ENCODE measurements at places on chromosomes 4 and X.

GRCh38 chr4:189121336-189121735 lies 819.3 kb upstream of the FRG1 start:
- DNase-seq, result no peak

GRCh38 chr4:4672402-4672801 lies 130.6 kb upstream of the STX18 start:
- DNase-seq, result no peak

GRCh38 chrX:15786915-15787314 lies 3.4 kb upstream of the ZRSR2 start:
- DNase-seq, result no peak

GRCh38 chrX:97389761-97390192 lies 506.1 kb downstream of the RPA4 start:
- no peak for DNase-seq

DNA sequence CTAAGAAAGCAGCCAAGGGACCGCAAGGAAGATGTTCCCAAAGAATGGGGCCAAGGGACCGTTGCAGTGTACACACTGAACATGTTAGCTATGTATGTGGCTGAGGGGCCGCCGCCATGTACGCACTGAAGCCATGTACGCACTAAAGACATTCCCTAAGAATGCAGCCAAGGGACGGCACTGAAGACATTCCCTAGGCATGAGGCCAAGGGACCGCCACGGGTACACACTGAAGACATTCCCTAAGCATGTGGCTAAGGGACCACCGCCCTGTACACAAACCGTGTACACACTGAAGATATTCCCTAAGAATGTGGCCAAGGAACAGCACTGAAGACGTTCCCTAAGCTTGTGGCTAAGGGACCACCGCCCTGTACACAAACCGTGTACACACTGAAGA lies 54.0 kb downstream of the DHRSX start:
- DNase-seq, result no peak

DNA sequence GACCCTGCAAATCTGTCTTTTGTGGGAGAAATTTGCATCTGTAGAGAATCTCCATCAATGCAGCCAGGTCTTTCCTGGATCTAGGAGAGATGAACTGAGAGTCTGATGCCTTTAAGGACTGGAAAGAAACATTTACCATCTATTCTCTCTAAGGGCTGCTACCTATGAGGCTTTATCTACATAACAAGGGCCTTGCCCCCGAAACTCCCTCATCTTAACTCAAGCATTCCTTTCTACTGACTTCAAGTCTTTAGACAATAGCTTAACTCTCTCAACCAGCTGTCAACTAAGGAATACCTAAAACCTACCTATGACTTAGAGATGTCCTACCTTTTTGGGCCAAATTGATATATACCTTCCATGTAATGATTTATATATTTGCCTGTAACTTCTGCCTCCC lies 32.1 kb downstream of the MAGEB17 start:
- no peak for DNase-seq

- no peak for DNase-seq
These were observed 30.8 kb upstream of the LRBA start for GRCh38 chr4:151045907-151046306.

- DNase-seq, result no peak
These were observed 17.5 kb downstream of the FHIP1A start for GRCh38 chr4:151426513-151426912.

DNA sequence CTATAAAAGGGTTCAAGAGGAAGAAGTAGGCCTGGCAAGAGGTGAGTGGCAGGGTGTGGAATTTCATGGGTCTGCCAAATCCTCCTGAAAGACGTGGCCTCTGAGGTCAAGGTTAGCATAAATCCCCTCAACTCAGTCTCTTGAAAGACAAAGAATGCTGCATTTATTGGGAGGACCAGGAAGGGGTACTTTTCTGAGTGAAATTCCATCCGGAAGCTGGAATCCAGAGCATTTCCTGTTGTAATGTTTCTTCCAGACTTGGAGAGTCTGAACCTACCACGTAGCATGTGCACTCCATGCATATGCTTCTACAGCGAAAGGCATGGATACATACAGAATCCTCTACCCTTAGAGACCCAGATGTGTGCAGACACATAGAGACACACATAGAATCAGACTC lies 13.4 kb upstream of the FGD1 start:
- DNase-seq, result no peak

- DNase-seq, result no peak
These were observed 12.3 kb downstream of the ZNF182 start for GRCh38 chrX:47991263-47992094.

DNA sequence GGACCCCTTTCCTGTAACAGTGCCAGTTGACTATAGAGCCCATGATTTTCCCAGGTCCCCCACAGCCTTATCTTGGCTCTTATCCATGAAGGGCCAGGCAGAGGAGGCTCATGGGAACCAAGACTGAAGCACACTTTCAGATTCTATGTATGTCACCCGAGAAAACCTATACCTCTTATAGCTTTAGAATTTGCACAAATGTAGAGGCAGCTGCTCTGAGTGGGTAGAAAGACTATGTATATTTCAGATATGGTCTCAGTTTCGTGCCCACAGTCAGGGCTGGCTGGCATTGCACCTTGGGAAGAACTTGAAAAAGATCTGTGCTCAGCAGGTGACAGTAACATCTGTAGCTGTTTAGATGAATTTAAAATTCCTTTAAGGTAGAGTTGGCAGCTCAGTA lies 8.3 kb upstream of the LNX1 start:
- no peak for DNase-seq

DNA sequence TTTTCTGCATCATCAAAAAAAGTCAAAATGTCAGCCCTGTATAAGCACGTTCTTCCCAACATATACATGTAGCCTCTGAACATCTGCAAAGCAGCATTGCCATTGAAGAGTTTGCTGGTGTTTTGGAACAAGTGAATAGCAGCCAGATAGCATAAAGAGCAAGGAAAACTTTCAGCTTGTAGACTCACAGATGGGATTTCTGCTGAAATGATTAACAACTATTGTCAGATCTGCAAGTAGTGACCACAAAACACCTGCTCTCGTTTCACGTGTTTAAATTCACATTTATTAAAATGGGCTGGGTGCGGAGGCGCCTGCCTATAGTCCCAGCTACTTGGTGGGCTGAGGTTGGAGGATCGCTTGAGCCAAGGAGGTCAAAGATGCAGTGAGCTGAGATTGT lies 123.7 kb downstream of the SPRY1 start:
- no peak for DNase-seq

- DNase-seq, result peak; percentile 70
These were observed 4.2 kb upstream of the MTMR1 start for GRCh38 chrX:150688911-150689451.

DNA sequence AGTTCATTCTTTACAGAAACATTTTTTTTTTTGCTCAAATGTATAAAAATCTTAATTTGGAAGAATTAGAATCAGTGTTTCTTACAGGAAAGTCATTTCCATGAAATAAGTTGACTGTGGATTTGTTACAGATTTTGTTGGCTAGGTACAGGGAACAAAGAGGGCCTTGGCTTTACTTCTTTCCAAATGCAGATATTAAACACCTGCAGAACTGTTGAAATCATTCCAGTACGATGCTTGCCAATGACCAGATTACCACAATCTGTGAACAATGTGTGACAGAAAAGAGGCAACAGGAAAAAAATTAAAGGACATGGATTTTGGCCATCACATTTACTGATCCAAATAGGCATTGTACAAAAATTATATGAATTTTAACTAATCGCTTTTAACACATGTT lies 70.8 kb downstream of the ANXA10 start:
- no peak for DNase-seq

- no peak for DNase-seq
These were observed 40.2 kb upstream of the TET2 start for GRCh38 chr4:105106426-105106825.

DNA sequence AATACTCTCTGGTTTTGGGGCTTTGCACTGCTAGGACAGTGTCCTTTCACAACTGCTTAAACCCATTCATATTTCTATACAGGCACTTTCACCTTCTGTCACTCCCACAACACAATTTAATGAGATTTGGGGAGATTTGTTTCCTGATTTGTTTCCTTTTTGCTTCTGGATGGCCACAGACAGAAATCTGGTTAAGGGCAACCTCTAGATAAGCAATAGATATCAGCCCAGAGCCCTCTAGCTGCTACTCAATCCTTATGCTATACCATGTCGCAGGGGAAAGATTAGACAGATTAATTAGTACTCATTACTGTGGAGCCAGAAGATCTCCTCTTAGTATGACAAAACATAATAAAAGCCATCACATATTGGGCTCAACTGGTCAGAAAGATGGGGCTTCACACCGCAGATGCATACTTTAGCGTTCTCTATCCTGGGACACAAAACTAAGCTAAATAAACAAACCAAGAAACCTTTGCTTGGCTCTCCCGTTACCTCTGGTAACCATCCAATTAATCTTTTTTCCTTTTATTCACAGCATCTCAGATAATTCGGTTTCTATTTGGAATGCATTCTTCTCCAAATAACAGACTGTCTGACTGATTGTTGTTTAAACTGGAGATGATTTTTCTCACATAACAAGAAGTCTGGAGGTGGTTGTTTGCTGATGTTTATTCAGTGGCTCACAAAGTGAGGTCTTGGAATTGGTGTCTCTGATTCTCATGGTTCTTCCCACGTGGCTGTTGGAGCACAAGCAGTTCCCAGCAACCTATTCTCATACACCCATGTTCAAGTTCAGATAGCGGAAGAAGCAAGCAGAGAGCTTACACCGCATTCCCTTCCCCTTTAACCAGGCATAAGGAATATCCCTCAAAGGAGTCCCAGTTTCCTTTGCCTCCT lies 41.0 kb upstream of the ZNF330 start:
- no peak for DNase-seq
